HEK293T (cell line): ENCODE measurements at places on chromosomes 6 and 20.

- DNase-seq, result no peak
Measured at GRCh38 chr20:50298554-50299324, 108.1 kb downstream of the CEBPB start.

- DNase-seq, result no peak
Measured at GRCh38 chr6:39076623-39077535, 28.3 kb downstream of the GLP1R start.

GRCh38 chr20:25063981-25064380 lies 6.0 kb upstream of the ACSS1 start:
- no peak for DNase-seq

GRCh38 chr6:24546439-24546838 lies 51.7 kb downstream of the ALDH5A1 start:
- no peak for DNase-seq

DNA sequence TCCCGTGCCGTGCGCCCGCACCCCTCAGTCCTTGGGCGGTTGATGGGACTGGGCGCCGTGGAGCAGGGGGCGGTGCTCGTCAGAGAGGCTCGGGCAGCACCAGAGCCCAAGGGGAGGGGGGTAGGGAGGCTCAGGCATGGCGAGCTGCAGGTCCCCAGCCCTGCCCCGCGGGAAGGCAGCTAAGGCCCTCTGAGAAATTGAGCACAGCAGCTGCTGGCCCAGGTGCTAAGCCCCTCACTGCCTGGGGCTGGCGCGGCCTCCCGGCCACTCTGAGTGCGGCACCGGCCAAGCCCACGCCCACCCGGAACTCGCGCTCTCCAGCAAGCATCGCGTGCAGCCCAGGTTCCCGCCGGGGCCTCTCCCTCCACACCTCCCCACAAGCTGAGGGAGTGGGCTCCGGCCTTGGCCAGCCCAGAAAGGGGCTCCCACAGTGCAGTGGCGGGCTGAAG lies 16.4 kb downstream of the SOX4 start:
- no peak for DNase-seq

GRCh38 chr6:157518397-157519250 lies 137.6 kb downstream of the ZDHHC14 start:
- DNase-seq, result no peak

DNA sequence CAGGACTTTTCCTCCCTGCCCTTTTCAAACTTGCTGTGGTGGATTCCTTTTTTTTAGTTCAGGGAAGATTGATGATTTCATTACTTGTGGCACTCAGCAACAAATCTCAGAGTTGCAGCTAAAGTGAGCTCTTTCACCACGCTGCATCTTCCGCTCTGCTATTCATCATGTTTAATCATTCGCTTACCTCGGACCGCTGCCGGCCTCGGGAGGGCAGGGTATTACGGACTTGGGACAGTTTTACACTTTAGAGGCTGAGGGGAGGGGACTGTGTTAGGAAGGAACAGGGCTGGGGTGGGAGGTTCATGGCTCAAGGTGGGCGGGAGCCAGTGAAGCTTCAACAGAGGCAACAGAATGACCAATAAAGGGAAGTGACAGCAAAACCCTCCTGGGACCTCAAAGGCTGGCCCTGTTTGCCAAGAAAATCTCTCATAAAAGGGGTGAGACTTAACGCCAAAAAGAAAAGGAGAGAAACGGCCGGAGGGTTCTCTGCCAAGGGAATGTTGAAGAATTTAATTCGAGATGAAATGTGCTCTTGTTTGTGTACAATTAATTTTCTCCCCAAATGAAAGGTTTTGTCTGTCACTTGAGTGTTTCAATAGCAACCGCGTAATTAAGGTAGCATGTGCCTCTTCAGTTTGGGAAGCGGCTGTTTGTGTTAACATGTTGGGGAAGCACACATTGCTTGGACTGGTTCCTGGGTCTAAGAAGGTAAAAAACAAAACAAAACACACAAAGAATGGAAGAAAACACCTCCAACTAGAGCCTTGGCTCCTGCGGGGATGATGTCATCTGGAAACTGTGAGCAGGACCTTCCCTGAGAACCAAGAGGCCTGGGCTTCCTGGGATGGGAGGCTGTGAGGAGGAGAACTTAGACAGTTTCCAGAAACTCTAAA lies 72.5 kb upstream of the SULF2 start:
- DNase-seq, result peak; percentile 35

GRCh38 chr6:4610256-4610655 lies 165.9 kb upstream of the CDYL start:
- no peak for DNase-seq

GRCh38 chr20:62702895-62703852 lies 5.5 kb upstream of the NTSR1 start:
- no peak for DNase-seq

- DNase-seq, result peak; percentile 14
Measured at GRCh38 chr6:141354191-141354955, 778.4 kb upstream of the GJE1 start.

DNA sequence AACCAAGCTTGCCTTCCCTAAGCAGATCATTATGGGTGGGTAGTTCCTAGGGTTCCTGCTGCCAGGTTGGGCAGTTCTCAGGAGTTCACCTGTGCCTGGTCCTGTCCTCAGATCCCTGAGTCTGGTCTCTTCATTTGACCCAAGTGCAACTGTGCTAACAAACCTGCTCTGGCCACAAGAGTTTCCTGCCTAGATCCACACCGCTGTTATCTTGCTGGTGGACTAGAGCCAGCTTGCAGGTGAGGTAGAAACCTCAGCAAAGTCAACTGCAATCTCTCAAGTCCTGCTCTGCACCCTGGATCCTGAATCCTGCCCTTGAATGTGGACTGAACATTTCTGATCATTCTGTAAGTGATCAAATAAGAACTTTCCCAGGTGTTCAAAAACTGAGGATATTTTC lies 191.8 kb upstream of the LRFN2 start:
- DNase-seq, result no peak

DNA sequence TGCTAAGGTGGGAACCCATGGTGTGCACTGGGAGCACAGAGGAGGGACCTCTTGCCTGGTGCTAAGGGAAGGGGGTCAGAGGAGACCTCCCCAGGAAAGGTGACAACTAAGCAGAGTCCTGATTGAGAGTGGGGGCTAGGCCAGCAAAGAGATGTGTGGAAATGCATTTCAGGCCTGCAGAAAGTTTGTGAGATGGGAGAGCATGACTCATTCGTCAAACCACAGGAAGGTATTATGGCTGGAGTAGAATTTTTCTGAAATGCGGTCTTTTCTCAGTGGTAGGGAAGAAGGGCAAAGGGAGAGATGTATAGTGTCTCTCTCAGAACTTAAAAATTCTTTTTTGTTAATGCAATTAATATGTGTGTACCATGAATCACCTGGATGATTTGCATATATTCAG lies 23.6 kb upstream of the EDN1 start:
- DNase-seq, result no peak

DNA sequence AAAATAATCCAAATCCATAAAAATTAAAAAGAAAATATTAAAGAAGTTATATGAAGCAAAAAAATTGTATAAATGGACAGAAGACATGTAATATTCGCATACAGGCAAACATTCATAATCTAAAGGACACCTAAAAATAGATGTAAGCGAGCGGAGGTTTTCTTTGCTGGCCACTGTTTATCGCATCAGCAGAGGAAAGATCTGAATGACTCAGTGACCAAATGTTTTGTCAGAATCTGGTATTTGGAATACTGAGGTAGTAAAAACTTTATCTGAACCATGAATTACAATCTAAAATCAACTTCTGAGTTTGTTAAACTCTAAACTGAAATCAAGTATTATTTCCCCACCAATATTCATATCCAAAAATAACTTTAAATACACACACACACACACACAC lies 7.8 kb downstream of the TSPYL4 start:
- DNase-seq, result no peak

DNA sequence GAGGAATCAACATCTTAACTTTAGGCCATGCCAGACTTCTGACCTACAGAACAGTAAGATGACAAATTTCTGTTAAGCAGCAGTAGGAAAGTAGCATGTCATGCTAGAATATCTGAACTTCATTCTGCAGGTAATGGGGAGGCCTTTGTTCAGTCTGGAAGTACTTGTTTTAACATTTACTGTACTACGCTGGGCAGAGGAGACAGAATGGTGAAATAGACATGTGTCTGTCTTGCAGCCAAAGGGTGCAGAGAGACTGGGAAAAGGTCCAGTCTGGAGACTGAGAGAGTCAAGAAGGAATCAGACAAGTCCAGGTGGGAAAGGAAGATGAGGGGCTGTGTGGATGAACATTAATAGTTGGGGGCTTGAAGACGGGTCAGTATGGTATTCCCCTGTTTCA lies 17.5 kb upstream of the ZBTB2 start:
- DNase-seq, result no peak

GRCh38 chr6:168145747-168146596 lies 67.0 kb upstream of the FRMD1 start:
- no peak for DNase-seq

- no peak for DNase-seq
Measured at GRCh38 chr6:9540126-9540525, 874.7 kb downstream of the TFAP2A start.

DNA sequence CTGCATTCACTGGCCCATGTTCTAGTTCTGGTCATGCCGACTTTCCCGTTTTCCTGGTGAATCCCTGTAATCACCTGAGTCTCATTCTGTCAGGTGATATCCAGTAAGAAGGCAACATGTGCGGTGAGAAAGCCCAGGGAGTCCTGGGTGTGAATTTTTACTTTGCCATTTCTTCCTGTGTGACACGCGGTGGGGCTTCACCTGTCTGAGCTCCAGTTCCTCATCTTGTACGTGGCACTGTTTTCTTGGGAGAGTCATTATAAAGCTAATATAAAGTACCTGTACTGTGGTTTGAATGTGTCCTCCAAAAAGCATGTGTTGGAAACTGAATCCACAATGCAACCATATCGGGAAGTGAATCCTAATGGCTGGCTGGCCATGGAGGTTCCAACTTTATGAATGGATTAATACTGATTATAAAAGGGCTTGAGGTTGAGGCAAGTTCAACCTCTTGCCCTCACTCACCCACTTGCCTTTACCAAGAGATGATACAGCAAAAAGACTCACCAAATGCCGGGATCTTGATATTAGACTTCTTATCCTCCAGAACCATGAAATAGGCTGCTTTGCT lies 5.1 kb downstream of the HLA-E start:
- no peak for DNase-seq

- no peak for DNase-seq
Measured at GRCh38 chr20:53800883-53801604, 207.4 kb upstream of the ZNF217 start.

- DNase-seq, result no peak
Measured at GRCh38 chr6:116424001-116424400, 37.2 kb upstream of the CALHM6 start.

DNA sequence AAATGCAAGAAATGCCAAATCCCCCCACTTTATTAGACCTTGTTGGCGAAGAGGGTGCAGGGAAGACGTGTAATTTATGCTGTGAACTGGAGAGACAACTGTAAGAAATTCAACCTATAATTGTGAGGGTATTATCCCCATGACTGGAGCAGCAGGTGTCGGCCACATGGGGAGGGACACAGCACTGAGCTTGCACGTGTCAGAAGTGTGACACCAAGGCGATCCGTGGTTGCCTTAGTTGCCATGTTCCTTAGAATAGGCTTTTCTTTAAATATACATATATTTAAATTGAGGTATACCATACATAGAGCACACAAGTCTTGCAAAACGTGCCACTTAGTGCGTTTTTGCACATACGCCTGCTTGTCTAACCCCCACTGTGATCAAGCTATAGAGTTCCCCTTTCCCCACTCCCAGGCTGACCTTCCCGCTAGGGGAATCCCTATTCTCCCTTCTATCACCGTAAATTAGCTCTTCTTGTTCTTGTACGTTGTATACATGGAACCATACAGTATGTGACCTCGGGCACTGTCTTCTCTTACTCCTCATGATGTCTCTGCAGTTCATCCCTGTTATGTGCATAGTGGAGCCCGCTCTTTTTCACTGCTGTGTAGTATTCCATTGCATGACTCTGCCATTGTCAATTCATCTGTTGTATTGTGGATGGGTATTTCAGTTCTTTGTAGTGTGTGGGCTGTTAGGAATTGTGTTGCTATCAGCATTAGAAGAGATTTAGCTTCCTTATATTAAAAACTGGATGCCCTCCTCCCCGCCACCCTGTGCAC lies 81.6 kb upstream of the PMEPA1 start:
- DNase-seq, result no peak

DNA sequence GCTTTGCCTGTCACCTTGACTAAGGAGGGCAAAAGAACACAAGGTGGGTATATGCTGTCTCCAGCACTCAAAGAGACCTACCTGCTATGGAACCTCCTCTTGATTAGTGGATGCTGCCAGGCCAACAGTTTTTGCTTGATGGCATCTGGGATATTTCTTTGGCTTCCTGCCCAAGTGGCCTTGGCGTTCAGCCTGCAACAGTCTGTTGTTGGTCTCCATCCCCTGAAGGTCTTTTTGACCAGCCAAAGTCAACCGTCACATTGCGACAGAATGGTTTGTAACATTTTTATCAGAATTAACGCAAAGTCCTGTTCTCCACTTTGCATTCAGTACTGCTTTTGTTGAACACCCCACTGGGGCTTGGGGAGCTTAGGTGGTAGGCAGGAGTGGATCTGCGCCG lies 37.1 kb downstream of the SERPINB1 start:
- no peak for DNase-seq

GRCh38 chr6:3788408-3789017 lies 37.0 kb upstream of the PXDC1 start:
- no peak for DNase-seq

DNA sequence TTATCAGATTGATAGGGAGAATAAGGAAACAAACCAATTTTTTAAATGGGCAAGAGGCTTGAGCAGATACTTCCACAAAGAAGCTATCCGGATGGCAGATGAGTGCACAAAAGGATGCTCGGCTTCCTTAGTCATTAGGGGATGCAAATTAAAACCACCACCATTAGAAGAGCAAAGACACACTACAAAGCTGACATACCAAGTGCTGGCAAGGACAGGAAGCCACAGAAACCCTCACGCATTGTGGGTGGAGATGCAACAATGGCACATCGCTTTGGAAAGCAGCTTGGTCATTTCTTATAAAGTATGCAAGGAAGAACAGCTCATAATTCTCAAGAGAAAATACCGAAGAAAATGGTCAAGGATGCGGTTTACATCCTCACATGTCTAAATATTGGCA lies 19.8 kb downstream of the BFSP1 start:
- no peak for DNase-seq

DNA sequence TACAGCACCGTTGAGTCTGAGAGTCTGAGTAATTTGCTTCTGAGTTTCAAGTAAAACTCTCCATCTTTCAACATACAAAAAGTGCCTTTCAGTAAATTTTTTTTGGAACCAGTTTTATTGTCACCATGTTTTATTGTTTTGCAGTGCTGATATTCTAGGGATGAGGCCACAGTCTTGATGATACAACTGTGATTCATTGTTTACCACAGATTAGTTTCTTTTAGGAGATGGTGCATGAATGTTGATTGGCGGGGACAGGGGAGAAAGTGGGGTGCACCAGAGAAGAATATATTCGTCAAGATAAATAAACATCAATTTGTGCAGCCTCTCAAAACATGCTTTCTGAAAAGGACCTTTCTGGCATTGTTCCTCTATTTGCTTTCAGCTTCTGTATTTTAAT lies 109.0 kb downstream of the MCHR2 start:
- DNase-seq, result no peak

DNA sequence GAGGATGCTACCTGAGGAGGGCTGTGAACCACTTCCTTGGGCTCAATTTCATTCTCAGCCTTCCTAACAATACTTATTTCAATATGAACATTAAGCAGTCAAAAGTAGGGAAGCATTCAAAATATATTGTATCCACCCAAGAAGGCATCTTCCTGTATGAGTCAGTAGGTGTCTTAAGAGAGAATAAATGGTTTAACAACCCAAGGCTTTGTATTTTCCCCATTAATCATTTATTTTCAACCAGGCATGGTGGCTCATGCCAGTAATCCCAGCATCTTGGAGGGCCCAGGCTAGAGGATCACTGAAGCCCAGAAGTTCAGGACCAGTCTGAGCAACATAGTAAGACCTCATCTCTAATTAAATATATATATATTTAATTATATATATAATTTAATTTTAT lies 74.5 kb upstream of the MARCKS start:
- DNase-seq, result no peak
